GM19239 (cell line): ENCODE measurements at places on chromosomes 3 and 15.

GRCh38 chr3:72329354-72329753, 518.9 kb downstream of the SHQ1 start:
- DNase-seq = no peak

DNA sequence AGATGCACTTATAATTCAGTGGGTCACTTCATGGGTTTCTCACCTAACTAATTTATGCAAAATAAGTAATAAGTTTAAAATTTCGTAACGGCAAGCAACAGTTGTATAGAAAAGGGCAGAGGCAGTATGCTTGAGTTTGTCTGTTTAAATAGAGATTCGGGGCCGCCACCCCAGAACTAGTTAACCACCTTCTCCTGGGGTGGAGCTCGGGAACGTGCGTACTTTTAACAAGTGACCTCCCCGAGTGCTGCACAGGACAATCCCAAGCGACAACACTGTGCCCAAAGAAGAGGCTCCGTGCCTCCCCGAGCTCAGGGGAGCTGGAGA, 439 bp downstream of the SSR3 start:
- DNase-seq = no peak

- DNase-seq = no peak
These were observed 6.0 kb downstream of the ANXA2 start for GRCh38 chr15:60391722-60392315.

DNA sequence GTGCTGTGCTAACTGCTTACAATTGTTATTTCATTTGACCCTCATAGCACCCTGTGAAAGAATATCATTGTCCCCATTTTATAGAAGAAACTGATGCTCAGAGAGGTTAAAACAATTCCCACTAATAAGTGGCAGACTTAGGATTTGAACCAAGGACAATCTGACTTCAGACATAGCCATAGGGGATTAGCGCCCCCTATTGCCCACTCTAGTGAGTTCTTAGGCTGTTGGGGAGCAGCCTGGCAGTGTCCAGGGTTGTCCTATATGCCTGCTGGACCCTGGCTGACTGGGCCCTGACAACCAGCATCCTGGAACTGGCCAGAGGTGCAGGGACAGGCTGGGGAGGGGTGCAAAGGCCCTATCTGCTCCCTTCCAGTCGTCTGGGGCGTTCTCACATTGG, 15.4 kb downstream of the DPH3 start:
- DNase-seq = no peak

DNA sequence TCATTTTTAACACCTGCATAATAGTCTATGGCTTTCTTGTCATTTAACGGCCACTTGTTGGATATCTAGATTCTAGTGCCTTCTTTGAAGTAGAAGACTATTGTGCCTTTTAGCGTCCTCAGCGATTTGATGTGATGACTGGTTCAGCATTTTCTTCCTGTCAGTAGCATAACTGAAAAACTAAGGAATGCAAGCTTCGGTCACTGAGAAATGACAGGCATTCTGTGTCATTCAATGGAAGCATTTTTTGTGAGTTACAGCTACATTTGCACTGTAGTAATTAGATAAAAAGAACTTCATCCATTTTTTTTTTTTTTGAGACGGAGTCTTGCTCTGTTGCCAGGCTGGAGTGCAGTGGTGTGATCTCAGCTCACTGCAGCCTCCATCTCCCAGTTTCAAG, 10.3 kb downstream of the NEK11 start:
- no peak for DNase-seq

DNA sequence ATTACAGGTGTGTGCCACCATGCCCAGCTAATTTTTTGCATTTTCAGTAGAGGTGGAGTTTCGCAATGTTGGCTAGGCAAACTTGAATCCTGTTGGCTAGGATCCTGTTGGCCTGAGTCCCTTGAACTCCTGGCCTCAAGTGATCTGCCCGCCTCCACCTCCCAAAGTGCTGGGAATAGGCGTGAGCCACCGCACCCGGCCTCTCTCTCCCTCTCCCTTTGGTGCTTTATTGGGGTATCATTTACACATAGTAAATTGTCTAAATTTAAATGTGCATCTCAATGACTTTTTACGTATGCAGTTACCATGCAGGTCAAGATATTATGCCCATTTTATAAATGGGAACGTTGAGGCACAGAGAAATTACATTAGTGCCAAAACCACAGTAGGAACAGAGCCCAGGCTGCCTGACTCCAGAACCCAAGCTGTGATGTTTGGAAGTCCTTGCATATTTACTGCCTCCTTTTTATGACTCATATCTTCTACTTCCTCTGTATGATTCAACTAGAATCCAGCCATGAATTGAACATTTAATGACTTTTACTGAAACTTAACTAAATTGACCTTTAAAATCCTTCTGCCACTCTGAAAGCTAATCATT, 34.0 kb upstream of the RPP14 start:
- DNase-seq = no peak

GRCh38 chr15:33278816-33279612, 31.8 kb upstream of the RYR3 start:
- DNase-seq = no peak

DNA sequence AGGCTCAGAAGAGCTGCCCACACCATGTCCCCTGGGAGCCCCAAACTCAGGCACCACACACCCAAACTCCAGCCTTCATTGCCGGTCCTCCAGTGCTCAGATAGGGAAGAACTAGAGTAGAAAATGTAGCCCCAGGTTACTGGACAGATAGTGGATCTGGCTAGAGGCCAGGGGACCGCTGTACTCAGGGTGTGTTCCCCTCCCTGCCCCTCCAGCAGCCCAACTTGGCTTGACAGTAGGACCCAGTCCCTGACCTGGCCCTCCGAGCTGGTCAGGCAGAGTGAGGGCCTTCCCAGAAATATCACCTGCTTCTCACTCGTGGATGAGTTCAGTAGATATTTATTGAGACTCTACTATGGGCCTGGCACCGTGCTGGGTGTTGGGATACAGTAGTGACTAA, 100.0 kb downstream of the CORO2B start:
- no peak for DNase-seq
